Suprapubic skin (tissue), 4 donors: ENCODE measurements at places on chromosomes 2 and 18. TPM values are rescaled to one million over a fixed set of nuclear protein-coding genes. Genes with fewer than 3 reads are reported as not detected.

The IDH1 gene
- 45.7 TPM for total RNA-seq

The ALK gene
- total RNA-seq: not detected

The MOGAT1 gene
- total RNA-seq: not detected

DNA sequence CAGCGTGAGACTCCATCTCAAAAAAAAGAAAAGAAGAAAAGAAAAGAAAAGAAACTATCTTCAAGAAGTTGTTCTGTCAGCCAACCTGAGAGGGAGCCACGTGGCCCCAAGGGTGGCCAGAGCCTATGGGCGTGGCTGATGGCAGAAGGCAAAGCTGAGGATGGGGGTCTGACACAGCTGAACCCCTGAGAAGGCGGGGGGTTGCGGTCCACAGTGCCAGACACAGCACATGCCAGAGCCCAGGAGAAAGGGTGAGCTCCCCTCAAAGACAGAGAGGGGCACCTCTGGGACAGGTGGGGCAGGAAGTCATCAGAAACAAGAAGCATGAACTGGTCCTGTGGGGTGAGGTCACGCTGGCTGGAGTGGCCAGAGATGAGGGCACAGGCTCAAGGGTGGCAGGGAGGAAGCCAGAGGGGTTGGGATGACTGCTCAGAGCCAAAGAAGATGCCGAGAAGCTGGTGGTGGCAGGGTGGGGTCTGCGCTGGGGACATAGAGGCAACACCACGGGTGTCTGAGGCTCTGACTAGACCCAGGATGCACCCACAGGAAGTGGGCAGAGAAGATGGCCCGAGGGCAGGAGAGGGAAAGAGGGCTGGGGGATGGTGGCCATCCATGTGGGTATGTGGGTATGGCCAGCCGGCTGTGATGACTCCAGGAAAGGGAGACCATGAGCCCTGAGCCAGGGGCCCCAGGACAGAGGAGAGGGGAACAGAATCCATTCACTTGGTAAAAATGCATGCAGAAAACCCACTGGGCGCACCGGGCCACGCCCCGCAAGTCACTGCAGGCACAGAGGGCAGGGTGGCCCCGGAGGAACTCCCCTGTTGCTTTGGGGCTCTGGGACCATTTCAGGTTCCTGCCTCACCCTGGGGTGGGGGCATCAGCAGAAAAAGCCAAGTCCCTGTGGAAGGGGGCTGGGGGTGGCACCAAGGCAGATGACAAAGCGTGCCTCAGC, 8.4 kb downstream of the KIF1A start:
- no peak overlapping the region for H3K27ac ChIP-seq
- H3K36me3 ChIP-seq: no peaks in the 10 kb centered on the region
- no peak overlapping the region for H3K4me3 ChIP-seq
- peaks cover 26% of the 10 kb centered on the region for H3K27me3 ChIP-seq
- peak; percentile 71 for DNase-seq

DNA sequence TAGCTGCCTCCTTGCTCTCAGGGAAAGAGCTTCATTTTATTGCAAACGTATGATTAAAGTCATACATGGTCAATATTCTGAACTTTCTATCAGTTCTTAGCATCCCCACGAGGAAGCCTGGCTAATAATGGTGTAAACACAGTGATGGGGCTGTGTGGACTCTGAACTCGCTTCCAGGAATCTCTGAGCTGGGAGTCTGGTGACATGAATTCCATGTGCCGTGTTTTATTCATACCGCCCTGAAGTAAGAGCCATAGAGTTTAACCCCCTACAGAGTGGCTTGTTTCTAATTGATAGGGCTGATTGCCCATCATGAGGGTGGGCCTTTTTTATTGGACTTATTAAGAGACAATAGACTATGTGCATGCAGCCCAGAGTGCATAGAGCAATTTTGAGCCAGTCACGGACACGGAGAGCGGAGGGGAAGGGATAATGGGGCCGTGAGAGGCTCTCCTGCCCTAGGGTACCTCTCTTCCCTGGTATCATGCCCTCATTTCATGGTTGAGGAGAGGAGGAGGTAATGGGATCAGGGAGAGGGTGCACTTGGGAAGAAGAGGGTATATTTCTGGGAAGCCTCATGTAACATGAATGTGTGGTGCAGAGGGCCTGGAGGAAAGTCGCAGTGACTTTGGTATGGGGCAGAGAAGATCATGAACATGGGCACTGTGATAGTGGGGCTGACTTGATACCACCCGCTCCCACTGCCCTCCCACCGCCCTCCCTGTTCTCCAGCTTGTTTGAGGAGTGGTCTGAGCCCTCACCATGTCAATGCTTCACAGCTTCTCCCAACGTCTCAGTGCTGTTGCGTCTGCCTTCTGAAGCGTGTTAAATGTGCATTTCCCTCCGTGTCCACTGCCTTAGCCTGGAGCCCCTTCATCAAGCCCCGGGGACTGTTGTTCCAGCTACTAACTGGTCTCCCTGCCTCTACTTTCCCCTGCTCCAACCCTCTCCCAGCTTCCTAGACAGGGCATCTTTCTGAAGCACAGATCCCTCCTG, 73.2 kb downstream of the IL1R2 start:
- peak overlapping the region; percentile 96 for H3K27ac ChIP-seq
- peaks cover 60% of the 10 kb centered on the region for H3K4me1 ChIP-seq
- no peaks in the 10 kb centered on the region for H3K36me3 ChIP-seq
- H3K4me3 ChIP-seq: no peak overlapping the region
- no peaks in the 10 kb centered on the region for H3K27me3 ChIP-seq
- no peak for DNase-seq

GRCh38 chr2:102149644-102150455, 7.3 kb downstream of the IL1R1 start:
- H3K4me1 ChIP-seq: peaks cover 16% of the 10 kb centered on the region
- peaks cover 29% of the 10 kb centered on the region for H3K36me3 ChIP-seq
- H3K27me3 ChIP-seq: no peaks in the 10 kb centered on the region
- DNase-seq: no peak

- no peak overlapping the region for H3K27ac ChIP-seq
- no peaks in the 10 kb centered on the region for H3K36me3 ChIP-seq
- H3K27me3 ChIP-seq: no peaks in the 10 kb centered on the region
- H3K4me1 ChIP-seq: peaks cover 39% of the 10 kb centered on the region
- H3K4me3 ChIP-seq: no peak overlapping the region
Observed at GRCh38 chr2:134217924-134218323, 35.9 kb upstream of the MGAT5 start.

GRCh38 chr2:161905389-161906046, 168.5 kb downstream of the DPP4 start:
- H3K27ac ChIP-seq: no peak overlapping the region
- no peaks in the 10 kb centered on the region for H3K27me3 ChIP-seq
- no peak for DNase-seq
- H3K4me1 ChIP-seq: no peaks in the 10 kb centered on the region

GRCh38 chr2:66437691-66438497, 3.0 kb downstream of the MEIS1 start:
- DNase-seq: no peak
- peaks cover 6% of the 10 kb centered on the region for H3K36me3 ChIP-seq
- peaks cover 17% of the 10 kb centered on the region for H3K4me1 ChIP-seq
- peaks cover 15% of the 10 kb centered on the region for H3K27me3 ChIP-seq

DNA sequence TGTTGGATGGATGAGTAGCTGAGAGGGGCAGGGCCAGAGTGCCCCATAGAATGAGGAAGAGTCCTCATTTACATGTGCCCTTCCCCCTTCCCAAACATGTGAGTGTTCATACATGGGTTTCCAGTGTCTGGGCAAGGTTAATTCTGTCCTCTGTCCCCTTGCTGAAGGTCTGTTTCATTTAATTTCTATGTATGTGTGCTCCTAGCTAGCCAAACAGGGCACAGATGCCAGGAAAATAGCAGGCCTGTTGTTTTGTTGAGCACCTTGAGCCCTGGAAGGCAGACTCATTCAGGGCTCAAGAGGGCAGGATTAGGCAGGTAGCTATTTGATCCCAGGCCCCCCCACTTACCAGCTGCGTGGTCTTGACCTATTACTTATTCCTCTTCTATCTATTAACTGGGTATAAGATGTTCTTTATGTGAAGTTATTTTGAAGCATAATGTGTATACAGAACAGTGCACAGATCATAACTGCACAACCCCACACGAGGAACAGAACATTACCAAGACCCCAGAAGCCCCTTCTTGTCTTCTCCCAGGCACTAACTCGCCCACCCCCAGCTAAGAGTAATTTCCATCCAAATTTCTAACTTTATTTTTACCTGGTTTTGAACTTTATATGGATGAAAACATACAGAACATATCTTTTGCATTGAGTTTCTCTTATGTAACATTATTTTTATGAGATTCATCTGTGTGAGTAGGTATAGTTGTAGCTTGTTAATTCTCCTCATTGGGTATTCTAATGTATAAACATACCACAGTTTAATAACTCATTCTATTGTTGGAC, 164.3 kb downstream of the RPIA start:
- no peaks in the 10 kb centered on the region for H3K27me3 ChIP-seq
- no peaks in the 10 kb centered on the region for H3K4me1 ChIP-seq
- H3K36me3 ChIP-seq: no peaks in the 10 kb centered on the region
- DNase-seq: no peak

DNA sequence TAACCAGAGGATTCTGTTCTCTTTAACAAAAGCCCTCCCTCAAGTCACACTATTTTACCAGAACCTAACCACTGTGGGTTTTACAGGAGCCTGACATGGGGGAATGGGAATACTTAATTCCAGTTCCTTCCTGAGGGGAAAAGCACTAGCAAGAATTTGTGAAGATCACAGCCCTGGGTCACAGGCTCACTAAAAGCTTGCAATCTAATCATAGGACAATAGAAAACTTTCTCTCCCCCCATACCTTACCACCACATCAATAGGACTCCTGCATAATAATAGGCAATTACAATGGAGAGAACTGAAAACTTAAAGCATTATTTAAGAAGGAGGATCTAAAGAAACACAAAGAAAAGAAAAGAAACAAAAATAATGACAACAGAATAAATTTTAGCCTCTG, 225.8 kb upstream of the ZNF804A start:
- no peak overlapping the region for H3K27ac ChIP-seq
- H3K27me3 ChIP-seq: no peaks in the 10 kb centered on the region
- no peaks in the 10 kb centered on the region for H3K36me3 ChIP-seq
- no peaks in the 10 kb centered on the region for H3K4me1 ChIP-seq
- no peak for DNase-seq

DNA sequence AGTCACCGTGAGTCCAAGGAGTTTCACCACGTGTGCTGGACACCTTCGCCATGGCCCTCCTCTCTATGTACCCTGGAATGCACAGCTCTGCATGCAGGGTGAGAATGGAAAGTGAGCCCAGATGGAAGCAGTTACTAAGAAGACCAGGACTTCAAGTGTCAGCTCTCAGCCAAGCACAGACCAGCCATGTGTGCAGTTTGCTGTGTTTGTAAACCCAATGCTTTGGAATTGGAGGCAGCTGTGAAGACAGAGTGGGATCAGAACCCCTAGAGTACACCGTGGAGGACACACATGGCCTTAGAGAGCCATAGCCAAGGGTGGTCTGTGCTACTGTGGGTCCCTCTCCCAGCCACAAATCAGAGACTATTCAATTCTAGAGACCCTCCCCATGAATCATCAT, 655.5 kb upstream of the ID2 start:
- no peak overlapping the region for H3K4me3 ChIP-seq
- H3K27me3 ChIP-seq: peaks cover 7% of the 10 kb centered on the region
- no peak overlapping the region for H3K27ac ChIP-seq
- DNase-seq: no peak

DNA sequence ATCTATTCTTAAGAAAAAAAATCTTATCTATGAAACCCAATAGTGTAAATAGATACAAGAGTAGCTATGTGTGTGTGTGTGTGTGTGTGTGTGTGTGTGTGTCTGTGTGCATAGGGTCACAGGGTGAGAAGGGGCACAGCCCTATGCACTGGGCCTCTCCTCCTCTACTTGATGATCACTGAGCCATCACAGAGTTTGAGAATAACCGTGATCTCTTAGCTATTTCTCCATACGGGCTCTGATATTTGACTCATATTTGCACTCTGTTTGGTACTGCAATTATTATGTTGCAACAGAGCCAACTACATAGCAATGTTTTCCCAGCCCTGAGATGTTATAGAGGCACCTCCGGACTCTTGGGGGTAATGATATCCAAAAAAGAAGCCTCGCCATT, 28.8 kb upstream of the SLC40A1 start:
- H3K36me3 ChIP-seq: no peaks in the 10 kb centered on the region
- no peak overlapping the region for H3K27ac ChIP-seq
- H3K4me3 ChIP-seq: no peak overlapping the region
- no peaks in the 10 kb centered on the region for H3K27me3 ChIP-seq
- H3K4me1 ChIP-seq: peaks cover 5% of the 10 kb centered on the region
- no peak for DNase-seq

GRCh38 chr2:190466819-190467446, 58.8 kb downstream of the MFSD6 start:
- H3K4me3 ChIP-seq: peak overlapping the region; percentile 3
- peaks cover 6% of the 10 kb centered on the region for H3K36me3 ChIP-seq
- peaks cover 40% of the 10 kb centered on the region for H3K4me1 ChIP-seq
- no peaks in the 10 kb centered on the region for H3K27me3 ChIP-seq
- DNase-seq: no peak

DNA sequence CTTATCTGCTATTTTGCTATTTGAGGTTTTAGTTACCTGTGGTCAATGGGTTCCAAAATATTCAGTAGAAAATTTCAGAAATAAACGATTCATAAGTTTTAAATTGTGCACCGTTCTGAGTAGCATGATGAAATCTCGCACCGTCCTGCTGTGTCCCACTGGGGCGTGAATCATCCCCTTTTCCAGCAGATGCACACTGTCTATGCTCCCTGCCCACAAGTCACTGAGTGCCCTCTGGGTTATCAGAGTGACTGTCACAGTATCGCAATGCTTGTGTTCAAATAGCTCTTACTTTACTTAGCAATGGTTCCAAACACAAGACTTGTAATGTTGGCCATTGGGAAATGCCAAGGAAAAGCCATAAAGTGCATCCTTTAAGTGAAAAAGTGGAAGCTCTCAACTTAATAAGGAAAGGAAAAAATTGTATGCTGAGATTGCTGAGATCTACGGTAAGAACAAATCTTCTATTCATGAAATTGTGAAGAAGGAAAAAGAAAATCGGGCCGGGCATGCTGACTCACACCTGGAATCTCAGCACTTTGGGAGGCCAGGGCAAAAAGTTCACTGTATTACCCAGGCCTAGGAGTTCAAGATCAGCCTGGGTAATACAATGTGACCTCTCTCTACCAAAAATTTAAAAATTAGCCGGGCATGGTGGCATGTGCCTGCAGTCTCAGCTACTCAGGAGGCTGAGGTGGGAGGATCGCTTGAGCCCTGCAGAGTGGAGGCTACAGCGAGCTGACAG, 13.3 kb downstream of the COL4A3 start:
- no peak overlapping the region for H3K27ac ChIP-seq
- no peaks in the 10 kb centered on the region for H3K27me3 ChIP-seq
- DNase-seq: no peak
- no peak overlapping the region for H3K4me3 ChIP-seq
- no peaks in the 10 kb centered on the region for H3K36me3 ChIP-seq

DNA sequence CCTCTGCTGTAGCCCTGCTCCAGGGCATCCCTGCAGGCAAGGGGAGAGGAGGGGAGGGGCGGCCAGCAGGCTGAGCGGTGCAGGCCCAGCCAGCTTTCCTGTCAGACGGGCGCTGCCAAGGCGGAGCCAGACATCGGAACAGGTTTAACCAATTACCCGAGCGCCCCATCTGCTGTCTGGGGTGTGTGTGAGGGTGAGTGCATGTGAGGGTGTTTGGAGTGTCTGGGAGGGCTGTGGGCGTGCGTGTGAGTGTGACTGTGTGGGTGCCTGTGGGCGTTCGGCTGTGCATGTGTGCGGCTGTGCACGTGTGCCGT, 20.0 kb downstream of the EMX1 start:
- peaks cover 15% of the 10 kb centered on the region for H3K4me1 ChIP-seq
- H3K36me3 ChIP-seq: no peaks in the 10 kb centered on the region
- no peak overlapping the region for H3K4me3 ChIP-seq
- H3K27ac ChIP-seq: no peak overlapping the region
- no peak for DNase-seq
- peaks cover 4% of the 10 kb centered on the region for H3K27me3 ChIP-seq
